Inflammatory macrophage (primary cell): ENCODE measurements at places on chromosomes 11 and 22.

- DNase-seq, result no peak
These were observed 28.6 kb downstream of the PPP2R1B start for GRCh38 chr11:111737444-111738210.

- DNase-seq, result no peak
These were observed 39.1 kb upstream of the SLC35C1 start for GRCh38 chr11:45765836-45766235.

GRCh38 chr11:15918674-15919073, 437.7 kb downstream of the SOX6 start:
- no peak for DNase-seq

DNA sequence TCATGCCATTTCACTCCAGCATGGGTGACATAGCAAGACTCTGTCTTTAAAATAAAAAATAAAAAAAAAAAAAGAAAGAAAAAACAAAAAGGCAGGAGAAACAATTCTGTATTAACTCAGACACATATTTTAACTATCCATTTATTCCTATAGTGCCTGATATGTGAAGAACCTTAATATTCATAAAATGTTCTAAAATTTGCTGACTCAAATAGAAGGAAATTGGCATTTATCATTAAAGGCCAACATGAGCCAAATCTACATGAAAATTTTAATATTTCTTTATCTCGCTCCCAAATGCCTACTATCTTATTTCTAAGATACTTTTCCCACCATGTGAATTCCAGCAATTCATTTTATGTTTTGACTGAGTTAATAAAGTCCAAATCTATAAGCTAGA, 18.9 kb downstream of the PITPNB start:
- DNase-seq, result no peak

GRCh38 chr22:33022231-33022630, 36.0 kb downstream of the SYN3 start:
- no peak for DNase-seq

DNA sequence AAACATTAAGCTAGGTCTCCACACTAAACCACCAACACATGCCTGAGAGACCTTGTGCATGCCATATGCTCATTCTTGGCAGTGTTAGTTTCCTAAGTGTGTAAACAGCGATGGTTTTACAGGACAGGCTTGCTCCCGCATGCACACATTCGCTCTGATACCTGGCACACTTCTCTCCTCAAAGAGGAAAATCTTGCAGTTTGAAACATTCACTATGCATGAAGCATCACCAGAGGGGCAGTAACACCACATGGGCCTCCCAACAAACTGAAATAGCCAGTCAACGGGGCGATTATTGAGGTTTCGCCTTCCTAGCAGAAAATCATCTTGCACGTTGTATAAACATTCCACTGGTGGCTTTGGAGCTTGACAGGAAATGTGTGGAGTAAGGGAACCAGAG, 52.6 kb downstream of the ABTB2 start:
- DNase-seq, result no peak

- no peak for DNase-seq
These were observed 100.0 kb downstream of the PAX6 start for GRCh38 chr11:31711137-31711536.

GRCh38 chr11:75719340-75720239, 2.0 kb downstream of the MOGAT2 start:
- no peak for DNase-seq

GRCh38 chr22:31800065-31800464, 46.2 kb downstream of the DEPDC5 start:
- no peak for DNase-seq

- DNase-seq, result no peak
These were observed 218.2 kb upstream of the CCDC179 start for GRCh38 chr11:23078289-23078971.
